ENCODE measurements at places on chromosomes 16 and 17.

DNA sequence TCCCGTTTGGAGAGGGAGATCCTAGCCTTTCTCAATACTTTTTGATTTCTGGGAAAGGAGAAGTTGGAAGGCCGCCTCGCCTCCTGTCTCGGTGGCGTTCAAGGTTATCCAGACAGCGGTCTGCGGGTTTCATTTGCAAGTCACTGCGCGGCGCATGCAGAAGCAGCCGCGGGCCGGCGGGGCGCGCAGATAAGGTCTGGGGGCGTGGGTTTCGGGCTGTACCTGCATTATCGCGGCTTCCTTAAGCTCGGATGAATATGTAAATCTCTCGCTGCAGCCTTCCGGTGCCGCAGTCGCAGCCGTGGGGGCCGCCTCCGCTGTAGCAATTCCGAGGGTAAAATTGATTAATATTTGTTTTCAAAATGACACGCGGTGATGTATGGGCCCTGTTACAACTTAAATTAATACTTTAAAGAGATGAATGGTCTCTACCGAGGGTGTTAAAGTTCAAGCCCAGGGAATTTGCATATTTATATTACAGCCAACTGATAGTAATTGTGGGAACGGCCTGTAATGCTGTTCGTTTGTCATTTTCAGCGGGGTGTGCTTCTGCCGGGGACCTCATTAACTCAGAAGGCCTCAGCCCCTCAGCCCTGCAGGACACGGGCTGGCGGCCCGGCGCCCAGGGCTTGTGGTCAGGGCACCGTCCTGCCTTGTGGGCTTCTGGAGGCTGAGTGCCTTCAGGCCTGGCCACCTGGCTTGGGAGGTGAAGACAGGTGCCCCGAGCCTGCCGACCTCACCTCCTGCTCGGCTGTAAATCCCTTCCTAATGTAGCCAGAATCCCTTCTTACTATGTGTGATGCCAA is 99.4 kb downstream of the CYLD start:
- no peak for DNase-seq

DNA sequence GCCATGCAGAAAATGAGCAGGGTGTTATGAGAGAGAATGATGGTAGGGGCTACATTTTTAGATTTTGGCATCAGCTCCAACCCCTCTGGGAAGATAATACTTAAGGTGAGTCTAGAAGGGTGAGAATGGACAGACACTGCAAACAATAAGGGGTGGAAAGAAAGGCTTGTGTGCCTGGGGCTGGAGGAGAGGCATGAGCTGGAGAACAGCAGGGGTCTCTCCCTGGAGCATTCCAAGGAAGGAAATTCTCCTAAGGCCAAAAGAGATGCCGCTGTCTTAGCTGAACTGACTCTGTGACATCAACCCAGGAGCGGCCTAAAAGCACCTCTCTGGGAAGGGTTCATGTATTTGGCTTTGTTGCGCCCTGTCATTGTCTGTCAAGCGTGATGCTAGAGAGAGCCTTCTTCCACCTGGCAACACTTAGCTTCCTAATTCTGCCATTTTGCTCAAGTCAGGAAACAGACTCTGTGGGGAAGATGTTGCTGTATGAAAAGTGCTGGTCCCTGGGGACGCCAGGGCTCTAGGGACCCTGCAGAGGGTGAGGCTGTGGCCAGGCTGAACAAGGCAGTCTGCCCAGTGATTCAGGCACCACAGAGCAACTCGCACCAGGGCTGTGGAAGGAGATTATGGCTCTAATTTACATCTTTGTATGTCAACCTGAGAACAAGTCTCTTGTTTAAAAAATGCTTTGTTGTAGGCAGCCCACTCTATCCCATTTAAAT is 225.7 kb downstream of the CBLN1 start:
- DNase-seq, result no peak

GRCh38 chr17:81483085-81483861 is 29.3 kb downstream of the ACTG1 start:
- no peak for DNase-seq

DNA sequence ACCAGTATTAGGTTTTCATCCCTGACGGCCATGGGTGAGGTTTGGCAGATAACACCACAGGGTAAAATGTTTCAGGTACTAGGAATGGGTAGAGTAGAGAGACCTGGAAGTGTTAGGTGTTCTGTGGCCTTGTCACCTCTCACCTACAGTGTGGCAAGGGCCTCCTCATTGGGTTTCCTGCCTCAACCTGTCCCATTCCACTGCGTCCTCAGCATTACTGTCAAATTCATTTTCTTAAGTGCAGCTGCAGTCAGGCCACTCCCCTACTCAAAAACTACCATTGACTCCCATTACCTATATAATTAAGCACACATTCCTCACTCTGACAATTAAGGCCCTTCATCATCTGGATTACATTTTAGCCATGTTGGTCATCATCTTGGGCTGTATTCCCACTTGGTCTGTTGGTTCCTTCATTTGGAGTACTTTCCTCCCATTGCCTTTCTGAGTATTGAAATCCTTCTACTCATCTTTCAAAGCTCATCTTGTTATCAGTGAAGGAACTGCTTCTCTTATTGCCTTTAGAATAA is 64.5 kb downstream of the NUP88 start:
- no peak for DNase-seq

- DNase-seq, result no peak
These were observed 95.2 kb upstream of the AXIN2 start for GRCh38 chr17:65656390-65657250.

Measured in omental fat pad (tissue), 4 donors.